Activated CD4-positive, CD25-positive, alpha-beta regulatory T cell treated with anti-CD3 and anti-CD28 coated beads, Interleukin-2, amount 50 U/mL, for 72 hours (primary cell): ENCODE measurements at places on chromosomes 16 and 17.

DNA sequence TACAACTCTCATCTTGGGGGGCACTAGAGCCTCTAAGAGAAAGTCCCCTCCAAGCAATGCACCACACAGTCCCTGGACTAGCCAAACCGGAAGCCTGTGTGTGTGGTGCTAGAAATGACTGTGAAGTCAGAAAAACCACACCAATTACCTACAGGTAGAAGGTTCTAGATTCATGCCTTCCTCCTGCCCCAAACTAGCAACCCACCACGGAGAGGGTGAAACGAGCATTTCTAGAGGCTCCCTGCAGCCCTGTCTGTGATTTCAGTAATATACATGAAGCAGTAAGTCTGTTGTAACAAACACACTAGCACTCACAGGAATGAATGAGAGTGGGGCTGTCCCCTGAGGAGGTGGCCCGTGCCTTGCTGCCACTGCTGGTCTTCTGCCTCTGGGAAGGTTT is 13.6 kb downstream of the ZFHX3 start:
- no peak for DNase-seq

GRCh38 chr17:37743612-37743874 is 1.3 kb downstream of the HNF1B start:
- DNase-seq = no peak

DNA sequence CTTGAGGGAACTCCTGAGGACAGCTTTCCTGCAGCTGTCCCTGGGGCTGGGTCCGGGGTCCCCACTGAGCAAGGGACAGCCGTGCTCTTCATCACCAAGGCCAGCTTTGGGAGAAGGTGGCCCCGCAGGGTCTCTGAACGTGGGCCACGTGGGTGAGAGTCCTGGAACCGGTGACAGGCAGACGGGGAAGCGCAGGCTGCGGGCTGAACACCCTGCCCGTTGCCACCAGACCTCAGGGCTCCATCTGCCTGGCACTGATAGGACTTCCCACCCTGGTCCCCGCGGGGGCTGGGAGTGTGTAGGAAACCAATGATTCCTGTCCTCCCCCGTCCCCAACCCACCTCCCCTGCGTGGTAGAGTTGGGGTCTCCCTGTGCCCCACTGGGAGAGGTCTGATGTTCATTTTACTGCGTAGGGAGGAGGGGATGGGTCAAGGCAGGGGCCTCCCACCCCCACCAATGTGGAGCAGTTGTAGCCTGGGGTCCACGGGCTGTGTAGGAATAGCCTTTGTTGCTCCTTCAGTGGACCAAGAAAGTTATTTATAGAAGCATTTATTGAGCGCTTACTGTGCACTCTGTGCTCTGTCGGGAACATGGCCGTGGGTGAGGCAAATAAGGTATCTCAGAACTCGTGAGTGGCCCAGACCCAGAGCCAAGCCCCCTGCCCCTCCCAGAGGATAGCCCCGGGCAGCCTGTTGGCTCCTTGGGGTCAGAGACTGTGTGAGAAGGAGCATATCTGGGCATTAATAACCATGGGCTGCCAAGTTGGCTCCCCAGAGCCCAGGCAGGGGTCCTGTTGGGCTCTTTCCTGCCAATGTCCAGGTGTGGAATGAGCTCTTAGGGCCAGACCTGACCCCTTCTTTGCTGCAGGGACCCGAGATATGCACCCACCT is 1.3 kb downstream of the ADGRG1 start:
- DNase-seq = no peak

DNA sequence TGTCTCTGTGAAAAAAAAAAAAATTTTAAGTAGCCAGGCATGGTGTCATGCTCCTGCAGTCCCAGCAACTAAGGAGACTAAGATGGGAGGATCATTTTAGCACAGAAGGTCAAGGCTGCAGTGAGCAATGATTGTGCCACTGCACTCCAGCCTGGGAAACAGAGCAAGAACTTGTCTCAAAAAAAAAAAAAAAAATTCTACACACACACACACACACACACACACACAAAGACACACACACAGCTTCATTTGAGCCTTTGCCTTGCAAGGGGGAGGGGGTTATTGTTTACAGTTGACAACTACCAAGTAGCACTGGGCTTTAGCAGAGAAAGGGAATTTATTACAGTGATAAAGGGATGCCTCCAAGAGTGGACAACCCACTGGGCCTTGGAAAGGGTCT is 4.9 kb upstream of the POLR3E start:
- DNase-seq = no peak

GRCh38 chr17:75191584-75191983 is 8.8 kb upstream of the SUMO2 start:
- no peak for DNase-seq

DNA sequence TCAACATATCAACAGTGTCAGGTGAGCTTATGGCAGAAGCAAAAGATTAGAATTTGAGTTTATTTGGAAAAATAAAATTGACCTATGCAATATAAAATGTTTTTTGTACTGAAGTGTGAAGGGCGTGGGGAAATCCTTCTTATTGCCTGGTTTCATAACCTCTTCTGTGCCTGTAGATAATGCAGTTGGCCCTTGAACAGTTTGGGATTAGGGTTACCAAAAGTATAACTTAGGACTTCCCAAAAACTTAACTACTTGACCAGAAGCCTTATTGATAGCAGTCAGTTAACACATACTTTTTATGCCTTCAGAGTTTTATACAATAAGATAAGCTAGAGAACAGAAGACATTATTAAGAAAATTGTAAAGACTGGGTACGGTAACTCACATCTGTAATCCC is 66.0 kb downstream of the TMC6 start:
- DNase-seq = no peak

- no peak for DNase-seq
Measured at GRCh38 chr16:80573700-80574120, 32.9 kb downstream of the DYNLRB2 start.

GRCh38 chr16:4317532-4318450 is 1.9 kb downstream of the GLIS2 start:
- no peak for DNase-seq

DNA sequence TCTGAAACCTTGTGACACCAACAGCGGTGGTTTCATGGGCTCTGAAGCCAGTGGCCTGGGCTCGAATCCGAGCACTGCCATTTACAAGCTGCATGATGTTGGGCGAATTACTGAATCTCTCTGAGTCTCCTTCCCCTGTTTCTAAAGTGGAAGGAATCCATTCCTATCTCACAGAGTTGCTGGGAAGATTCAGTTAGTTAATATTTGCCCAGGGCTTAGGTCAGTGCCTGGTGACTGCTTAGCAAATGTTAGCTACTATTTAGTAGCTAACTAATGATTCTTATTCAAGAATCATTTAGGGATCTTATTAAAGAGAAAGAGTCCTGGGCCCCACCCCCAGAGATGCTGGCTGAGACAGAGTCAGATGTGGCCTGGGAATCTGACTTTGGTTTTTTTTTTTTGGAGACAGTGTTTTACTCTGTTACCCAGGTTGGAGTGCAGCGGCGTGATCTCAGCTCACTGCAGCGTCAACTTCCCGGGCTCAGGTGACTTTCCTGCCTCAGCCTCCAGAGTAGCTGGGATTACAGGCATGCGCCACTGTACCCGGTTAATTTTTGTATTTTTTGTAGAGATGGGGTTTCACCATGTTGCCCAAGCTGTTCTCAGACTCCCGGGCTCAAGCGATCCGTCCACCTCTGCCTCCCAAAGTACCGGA is 33.6 kb upstream of the RAI1 start:
- DNase-seq = no peak

DNA sequence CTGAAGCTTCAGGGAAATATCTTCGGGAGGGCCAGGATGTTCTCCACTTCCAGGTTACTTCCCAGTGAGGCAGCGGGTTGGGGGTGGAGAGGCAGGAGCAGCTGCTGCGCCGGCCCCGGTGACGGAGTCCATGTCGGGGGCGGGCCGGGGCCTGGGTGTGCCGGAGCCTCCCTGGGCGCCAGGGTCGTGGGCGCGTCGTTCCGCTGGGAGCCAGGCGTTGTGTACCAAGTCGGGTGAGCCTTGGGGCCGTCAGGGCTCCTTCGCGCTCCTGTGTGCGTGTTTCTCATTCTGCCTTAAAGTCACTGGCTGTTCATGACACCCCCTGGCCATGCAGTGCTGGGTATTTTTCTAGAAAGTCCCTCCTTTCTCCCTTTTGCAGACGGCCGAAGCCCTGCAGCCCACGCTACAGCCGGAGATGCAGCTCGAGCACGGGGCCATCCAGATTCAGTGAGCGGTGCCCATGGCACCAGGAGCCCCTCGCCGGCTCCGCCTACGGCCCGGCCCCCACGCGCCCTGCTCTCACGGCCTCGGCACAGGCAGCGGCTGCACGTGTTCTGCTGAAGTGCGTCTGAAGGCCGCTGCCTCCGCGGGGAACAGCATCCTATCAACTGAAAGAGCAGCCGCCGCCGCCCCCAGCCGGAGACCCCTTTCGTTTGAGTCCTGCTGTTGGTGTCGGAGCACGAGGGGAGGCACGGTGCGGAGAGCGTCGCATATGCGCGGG is 125.1 kb downstream of the BANP start:
- no peak for DNase-seq

GRCh38 chr17:42068979-42069378 is 18.6 kb upstream of the C17orf113 start:
- DNase-seq = no peak

- no peak for DNase-seq
Measured at GRCh38 chr16:27841911-27842310, 221.6 kb downstream of the GSG1L start.

- DNase-seq = no peak
Measured at GRCh38 chr17:16818821-16819683, 129.0 kb downstream of the CCDC144A start.

- DNase-seq = peak; percentile 66
Measured at GRCh38 chr17:3965118-3965800, 1.0 kb upstream of the ATP2A3 start.

DNA sequence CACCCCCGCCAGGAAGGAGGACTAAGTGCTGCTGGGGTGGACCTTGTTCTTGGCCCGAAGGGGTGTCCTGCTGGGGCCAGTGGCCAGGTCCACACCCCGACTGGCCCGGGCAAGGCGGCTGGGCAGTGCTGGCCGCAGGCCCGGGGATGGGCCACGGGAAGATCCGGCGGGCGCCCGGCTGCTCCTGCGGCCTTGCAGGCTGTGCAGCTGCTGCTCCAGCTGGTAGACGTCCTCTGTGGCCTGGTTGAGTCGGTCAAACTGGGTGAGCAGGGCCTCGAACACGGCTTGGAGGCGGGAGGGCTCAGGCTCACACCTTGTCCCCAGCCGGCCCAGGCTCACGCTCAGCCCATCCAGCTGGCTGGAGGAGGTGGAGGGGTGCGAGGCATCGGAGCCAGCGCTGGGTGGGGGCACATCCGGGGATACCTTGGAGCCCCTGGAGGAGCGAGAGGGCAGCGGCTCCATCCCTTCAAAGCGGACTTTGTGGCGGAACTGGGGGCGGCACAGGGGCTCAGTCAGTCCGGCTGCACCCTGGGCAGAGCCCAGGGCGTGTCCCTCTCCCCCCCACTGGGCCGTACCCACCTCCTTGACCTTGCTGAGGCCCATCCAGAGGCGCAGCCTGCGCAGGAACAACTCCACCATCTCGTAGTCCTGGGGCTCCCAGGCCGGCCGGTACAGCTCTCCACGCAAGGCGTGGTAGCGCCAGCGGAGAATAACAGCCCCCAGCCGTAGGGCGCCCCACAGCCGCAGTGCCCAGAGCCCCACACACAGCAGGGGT is 42.1 kb downstream of the TSC2 start:
- DNase-seq = no peak

DNA sequence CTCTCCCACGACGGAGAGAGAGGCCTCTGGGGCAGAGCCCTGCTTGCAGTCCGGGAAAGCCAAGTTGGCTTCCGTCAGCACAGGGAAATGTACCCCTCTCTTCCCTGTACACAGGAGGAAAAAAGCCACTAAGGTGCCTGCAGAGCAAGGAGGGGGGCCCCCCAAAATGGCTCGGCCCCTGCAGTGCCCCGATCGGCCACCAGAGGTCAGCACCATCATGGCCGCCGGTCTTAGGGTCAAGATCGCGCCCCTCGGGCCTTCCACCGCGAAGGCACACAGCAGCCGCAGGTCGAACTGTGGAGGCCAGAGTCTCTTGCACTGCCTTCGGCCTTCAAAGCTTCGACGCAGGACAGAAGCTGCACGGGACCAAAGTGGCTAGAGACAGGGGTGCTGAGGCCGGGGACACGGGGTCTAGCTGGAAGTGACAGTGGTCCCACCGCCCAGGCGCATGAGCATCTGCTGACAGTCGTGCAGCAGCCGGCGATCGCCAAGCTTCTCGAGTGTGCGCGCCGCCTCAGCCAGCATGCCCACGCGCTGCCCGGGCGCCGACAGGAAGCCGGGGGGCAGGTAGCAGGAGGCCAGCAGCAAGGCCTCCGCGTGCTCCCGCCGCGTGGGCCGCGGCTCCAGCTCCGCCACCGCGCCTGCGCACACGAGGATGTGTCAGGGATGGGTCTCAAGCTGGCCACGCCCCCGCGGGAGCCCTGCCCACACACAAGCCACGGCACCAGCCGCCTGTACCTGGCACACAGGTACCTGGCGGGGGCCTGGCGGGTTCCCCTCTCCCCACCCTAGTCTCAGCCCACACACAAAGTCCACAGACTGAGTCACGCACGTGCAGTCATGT is 24.4 kb downstream of the SREBF1 start:
- peak; percentile 85 for DNase-seq

- DNase-seq = no peak
Measured at GRCh38 chr17:48244121-48244711, 136.7 kb downstream of the SNX11 start.

- no peak for DNase-seq
Measured at GRCh38 chr17:62931101-62931500, 34.9 kb upstream of the TANC2 start.

GRCh38 chr16:23893986-23894385 is 58.2 kb downstream of the PRKCB start:
- no peak for DNase-seq

DNA sequence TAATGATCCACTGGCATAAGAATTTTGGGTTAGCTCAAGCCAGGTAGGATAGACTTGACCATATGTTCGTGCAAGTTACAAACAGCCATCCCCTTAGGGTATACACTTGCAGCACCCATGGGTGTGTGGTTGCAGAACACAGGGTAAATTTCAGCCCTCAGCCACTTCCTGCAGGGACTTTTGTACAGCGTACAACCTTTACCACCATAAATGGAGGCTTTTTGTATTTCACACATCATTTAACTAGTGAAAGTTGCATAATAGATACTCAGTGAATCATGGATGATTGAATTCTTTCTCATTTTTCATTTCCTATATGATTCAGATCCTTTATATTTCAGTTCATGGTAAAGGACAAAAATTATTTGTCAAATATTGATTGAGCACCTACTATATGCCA is 473.9 kb downstream of the CDH13 start:
- no peak for DNase-seq

- DNase-seq = peak; percentile 75
Measured at GRCh38 chr16:85306071-85306792, 194.0 kb upstream of the CIBAR2 start.

- no peak for DNase-seq
Measured at GRCh38 chr17:80706463-80706867, 161.8 kb downstream of the RPTOR start.

DNA sequence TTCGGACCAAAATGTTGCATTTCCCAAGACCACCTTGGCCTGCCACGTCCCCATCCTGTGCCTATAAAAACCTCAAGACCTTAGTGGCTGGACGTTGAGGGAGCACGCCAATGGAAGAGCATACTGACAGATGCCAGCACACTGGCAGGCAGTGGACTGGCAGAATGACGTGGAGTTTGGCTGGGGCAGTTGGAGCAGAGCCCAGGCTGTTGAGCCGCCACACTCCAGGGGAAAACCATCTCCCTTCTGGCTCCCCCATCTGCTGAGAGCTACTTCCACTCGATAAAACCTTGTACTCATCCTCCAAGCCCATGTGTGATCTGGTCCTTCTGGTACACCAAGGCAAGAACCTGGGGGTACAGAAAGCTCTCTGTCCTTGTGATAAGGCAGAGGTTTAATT is 494.1 kb downstream of the CDH11 start:
- DNase-seq = no peak

- no peak for DNase-seq
Measured at GRCh38 chr17:41518789-41519449, at the start of gene KRT15. KRT15 (minus strand) TSS chr17:41518890; CDS start chr17:41518827, 63 bp downstream.
